ENCODE measurements at places on chromosomes 16 and 17.

GRCh38 chr17:72518159-72518732 lies 397.4 kb downstream of the SOX9 start:
- no peak for DNase-seq

- no peak for DNase-seq
These were observed 78.1 kb upstream of the ZFHX3 start for GRCh38 chr16:73125850-73126524.

DNA sequence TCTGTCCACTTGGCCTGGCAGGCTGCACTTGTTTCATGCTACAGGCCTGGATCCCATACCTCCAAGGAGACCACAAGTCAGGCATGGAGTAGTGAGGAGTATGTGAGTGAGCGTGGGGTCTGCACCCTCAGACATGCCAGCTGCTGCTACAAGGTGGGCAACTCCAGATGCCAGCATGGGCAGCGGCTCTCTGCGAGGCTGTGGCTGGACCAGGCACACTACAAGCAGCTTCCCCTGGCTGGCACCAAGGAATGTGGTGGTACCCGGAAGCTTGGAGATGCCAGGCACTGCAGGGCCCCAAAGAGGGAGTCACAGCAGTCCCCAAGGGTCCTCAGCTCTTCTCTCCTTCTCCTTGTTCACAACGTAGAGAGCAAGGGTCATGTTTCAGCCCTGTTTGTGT lies 16.1 kb upstream of the DNAH9 start:
- DNase-seq = no peak

GRCh38 chr16:57213462-57213861 lies 27.3 kb downstream of the RSPRY1 start:
- no peak for DNase-seq

- DNase-seq = peak; percentile 63
These were observed 37.5 kb downstream of the ERCC4 start for GRCh38 chr16:13957197-13958078.

DNA sequence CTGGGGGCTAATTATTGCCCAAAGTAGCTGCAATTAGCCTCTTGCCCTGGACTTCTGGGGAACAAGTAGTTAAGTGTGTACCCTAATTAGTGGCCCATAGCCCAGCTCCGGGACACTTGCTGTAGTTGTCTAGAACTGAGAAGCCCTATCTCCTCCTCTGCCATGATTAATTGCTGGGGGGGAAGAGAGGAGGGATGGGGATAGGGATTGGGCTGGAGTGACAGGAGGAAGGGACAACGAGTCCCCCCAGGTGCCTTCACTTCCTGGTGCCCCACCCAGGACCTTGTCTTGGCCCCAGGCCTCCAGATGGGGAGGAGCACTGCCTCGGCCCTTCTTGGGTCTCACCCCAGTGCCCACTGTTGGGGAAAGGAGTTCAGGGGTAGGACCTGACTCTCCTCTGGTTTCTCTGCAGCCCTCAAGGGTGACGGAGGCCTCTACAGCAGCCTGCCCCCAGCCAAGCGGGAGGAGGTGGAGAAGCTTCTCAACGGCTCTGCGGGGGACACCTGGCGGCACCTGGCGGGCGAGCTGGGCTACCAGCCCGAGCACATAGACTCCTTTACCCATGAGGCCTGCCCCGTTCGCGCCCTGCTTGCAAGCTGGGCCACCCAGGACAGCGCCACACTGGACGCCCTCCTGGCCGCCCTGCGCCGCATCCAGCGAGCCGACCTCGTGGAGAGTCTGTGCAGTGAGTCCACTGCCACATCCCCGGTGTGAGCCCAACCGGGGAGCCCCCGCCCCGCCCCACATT lies 17.4 kb downstream of the NGFR start:
- DNase-seq = no peak

- no peak for DNase-seq
These were observed 55.0 kb downstream of the STH start for GRCh38 chr17:46053911-46054534.

DNA sequence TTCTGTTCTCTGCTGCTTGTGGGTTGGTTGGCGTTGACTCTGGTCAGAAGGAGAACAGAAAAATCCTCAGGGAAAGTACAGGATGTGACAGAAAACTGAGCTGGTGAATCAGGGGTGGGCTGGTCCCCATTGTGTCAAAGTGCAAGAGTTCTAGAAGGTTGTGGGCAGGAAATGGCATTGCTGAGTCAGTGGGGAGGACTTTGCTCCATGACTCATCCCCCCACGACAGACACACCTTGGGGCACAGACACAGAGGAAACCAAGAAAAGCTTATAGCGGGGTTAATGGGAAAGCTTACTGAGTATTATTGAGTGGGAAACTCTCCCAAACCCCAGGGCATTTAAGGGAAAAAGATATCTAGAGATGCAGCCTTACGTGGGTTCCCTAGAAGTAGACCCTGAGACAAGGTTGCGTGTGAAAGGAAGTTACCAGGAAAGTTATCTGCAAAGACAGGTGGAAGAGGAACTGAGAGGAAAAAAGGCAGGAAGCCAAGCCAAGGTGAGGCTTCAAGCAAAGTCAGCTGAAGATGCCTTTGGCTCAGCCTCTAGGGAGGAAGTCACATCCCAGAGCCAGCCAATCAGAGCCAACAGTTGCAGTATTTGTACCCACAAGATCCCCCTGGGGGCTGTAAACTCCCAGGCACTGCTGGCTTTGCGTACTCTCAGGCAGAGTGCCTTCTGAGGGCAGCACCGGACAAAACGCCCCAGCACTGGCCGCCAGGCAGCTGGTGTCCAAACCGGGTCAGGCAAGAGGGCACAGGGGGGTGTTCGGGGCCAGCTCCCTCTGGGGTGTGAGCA lies 86.4 kb downstream of the FOXL1 start:
- DNase-seq = peak; percentile 87

DNA sequence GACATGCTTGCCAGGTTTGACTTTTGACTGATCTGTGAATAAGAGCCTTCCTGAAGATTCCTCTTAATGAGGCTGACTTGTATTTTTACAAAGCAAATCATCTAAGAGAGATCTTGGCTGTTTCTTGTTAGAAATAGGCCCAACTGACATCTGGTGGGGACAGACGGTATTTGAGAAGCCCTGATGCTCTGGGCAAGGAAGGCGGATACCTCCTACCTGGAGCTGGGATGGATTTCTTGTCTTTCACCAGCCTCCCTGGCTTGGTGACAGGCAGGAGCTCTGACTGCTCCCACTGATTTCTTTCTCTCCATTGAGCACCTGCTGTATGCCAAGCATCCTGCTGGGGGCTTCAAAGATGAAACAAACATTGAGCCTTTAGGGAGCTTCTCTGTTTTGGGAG lies 40.4 kb downstream of the AKAP1 start:
- no peak for DNase-seq

DNA sequence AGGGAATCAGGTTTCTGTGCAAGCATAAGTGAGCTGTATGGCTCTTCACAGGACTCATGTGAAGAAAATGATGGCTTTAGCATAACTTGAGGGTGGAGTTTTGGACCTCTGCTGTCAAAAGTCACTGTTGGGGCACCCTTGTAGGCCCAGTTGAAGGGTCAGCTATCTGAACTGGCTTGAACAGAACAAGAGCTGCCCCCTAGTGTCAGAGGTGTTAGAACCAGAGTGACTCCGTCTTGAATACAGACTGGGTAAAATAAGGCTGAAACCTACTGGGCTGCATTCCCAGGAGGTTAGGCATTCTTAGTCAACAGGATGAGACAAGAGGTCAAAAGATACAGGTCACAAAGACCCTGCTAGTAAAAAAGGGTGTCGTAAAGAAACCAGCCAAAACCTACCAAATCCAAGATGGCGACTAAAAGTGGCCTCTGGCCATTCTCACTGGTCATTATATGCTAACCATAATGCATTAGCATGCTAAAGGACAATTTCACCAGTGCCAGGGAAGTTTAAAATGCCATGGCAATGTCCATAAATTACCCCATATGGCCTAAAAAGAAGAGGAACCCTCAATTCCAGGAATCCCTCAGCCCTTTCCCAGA lies 484.0 kb upstream of the ERCC4 start:
- DNase-seq = no peak

- no peak for DNase-seq
These were observed 141.9 kb upstream of the NOG start for GRCh38 chr17:56451629-56452028.

- DNase-seq = peak; percentile 100
These were observed at the start of gene ANKRD11 for GRCh38 chr16:89490439-89491237. Gene ANKRD11, minus strand, starts transcription at chr16:89490561. Its CDS starts 173,542 bp downstream, at chr16:89317019.

DNA sequence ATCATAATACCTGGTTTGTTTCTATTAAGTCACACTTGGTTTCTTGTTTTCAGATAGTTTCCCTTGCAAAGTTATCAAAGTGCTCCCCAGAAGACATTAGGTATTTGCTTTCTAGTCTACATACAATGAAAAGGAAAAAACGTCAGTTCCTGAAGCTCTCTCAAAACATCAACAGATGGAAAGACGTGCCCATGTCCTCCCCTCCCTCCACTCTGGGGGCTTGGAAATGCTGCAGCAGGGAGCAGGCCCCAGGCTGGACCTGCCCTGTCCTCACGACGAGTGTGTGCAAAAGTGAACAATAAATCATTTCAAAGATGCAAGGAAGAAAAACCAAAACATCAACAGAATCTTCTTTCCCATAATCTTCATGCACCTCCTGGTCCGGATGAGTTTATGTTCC lies 118.5 kb downstream of the USP22 start:
- DNase-seq = no peak

- no peak for DNase-seq
These were observed 159.3 kb upstream of the COX10 start for GRCh38 chr17:13909901-13910519.

DNA sequence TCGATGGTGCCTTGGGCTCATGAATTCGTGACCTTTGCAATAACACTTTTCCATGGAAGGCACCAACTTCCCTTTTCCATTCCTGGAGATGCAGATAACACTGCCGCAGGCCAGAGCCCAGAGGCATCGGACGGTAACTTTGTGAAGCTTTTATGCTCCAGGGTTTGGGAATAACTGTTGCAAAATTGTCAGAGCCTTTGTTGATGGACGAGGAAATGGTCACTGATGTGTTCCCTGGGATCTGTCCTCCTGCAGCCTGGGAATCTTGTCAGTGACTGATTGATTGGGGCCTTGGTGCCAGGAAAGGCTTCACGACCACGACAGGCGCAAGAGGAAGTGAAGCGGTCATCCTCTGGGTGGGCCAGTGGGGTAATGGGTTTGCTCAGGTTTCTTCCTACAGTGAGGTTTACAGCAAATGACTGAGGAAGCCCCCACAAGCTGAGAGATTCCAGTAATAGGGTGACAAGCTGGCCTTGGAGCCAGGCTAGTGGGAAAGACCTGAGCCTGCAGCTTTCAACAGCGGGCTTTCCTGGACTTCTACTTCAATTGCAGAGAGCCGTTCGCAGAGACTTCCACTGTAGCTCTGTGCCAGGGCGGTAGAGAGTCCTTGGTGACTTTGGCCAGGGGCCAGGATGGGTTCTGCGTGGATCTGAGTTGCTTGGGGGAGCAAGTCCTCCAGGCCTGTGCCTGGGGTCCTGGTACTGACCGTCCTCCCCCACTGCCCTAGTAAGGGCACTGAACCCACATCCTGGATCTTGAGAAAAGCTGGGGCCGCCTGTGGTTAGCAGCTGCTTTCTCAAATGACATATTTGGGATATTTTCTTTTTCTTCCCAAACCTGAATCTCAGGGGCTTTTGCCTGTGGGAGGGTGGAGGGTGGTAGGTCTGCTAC lies 37.6 kb downstream of the PGS1 start:
- DNase-seq = no peak

GRCh38 chr17:4901108-4901647 lies 1.7 kb downstream of the CHRNE start:
- DNase-seq = no peak

DNA sequence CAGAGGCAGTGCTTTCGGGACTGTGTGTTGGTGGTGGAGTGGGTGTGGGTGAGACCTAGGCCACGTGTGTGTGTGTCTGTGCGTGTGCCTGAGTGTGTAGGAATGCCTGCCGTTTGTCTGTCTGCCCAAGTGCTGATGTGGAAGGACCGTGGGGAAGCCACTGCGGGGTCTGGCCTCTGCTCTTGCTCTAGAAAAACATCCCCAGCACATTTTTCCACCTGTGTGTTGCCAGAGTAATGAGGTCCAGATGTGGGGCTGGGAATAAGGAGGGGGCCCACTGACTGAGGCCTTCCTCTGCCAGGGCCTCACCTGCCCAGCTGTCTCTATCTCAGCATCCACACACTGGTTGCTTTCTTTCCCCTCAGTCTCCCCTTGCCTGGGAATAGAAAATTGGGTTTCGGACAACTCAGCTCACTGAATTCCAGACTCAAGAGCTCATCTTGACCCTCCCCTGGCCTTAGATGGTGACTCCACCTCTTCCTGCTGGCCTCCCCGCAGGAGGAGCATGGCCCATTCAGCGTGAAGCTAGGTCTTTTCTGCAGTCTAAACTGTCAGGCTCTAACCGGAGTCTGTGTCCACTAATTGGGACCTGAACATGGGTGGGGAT lies 7.6 kb downstream of the SGCA start:
- no peak for DNase-seq

- peak; percentile 99 for DNase-seq
These were observed 5.1 kb downstream of the DLG4 start for GRCh38 chr17:7214300-7215135.

DNA sequence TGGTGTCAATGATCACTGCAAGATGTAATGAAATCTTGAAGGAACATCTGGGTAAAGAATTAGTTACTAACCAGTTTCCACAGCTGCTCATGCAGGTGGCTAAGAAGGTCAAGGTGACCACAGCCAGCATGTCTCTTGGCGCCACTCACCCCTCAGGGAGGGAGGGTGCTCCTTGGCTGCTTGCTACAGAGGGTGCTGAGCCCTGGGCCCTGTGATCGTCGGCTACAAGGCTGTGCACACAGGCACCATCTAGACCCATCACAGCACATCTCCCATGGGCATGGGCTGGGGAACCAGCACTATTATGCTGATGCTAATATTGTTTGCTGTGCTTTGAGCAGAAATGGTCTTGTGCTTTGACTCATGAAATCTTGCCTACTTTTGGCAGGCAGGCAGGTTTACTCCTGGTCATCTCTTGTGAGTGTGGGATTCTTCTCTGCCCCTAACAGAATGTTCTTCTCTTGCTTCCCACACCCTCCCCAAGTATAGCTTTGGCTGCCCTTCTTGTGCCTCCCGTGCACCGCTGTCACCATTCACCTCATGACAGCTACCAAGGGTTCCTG lies 36.4 kb downstream of the TXNDC11 start:
- no peak for DNase-seq

DNA sequence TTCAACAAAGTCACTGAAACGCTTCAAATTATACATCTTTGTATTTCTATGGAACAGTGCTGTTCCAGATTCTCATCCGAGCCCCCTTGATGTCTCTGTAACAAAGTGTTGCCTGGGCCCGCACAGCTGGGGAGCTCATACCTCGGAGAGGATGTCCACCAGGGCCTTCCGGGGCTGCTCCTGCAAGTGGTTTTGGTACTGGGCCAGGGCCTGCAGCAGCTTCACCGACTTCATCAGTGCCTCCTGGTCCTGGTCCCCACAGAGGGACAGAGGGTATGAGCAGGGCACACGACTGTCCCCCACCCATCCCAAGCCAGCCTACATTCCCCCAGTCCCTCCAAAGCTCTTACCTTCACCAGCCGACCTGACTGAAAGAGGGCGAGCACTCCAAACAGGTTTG lies 1.5 kb downstream of the MYBBP1A start:
- DNase-seq = no peak

Measured in activated CD4-positive, alpha-beta T cell treated with anti-CD3 and anti-CD28 coated beads, Interleukin-2, amount 50 U/mL, for 16 hours (primary cell).